Glutamatergic neuron (in vitro differentiated cells): ENCODE measurements at places on chromosomes 12 and 14.

DNA sequence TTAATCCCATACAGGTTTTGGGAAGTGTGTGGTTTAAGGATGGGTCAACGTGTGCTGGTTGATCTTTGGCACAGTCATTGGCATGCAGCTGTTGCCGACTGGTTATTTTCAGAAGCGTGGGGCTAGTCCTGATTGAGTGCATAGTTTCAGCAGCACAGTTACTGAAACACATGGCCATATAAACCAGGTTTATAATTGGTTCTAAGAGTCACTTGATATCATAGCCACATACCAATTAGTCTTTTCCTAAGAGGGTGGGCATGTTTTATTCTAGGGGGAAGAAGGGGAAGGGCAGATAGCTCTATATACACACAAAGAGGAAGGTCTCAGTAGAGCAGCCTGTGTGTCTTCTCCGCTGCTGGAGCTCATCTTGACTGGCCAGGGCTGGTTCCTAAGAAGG is 11.0 kb upstream of the RPS6KL1 start:
- no peak for DNase-seq

DNA sequence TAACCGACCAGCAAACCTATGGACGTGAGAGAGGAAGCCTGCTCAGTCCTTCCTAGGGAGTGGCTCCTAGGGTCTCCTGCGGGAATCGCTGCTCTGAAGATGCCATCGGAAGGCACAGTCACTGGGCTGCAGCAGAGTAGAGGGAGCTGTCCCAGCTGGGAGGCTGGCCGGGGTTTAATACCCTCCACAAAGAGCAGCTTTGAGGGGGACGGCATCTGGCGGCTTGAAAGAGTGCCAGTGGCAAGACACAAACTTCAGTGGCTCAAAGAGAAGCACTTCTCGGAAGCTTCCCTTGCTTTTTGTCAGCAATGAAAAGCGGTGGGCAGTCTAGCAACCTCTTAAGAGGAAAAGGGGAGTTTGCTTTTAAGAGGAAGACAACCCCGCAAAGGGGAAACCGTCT is 114.6 kb downstream of the TMEM132C start:
- DNase-seq = no peak

- no peak for DNase-seq
Observed at GRCh38 chr12:116423094-116423493, 136.1 kb upstream of the MAP1LC3B2 start.

- DNase-seq = no peak
Observed at GRCh38 chr12:94031763-94032162, 116.6 kb upstream of the PLXNC1 start.

DNA sequence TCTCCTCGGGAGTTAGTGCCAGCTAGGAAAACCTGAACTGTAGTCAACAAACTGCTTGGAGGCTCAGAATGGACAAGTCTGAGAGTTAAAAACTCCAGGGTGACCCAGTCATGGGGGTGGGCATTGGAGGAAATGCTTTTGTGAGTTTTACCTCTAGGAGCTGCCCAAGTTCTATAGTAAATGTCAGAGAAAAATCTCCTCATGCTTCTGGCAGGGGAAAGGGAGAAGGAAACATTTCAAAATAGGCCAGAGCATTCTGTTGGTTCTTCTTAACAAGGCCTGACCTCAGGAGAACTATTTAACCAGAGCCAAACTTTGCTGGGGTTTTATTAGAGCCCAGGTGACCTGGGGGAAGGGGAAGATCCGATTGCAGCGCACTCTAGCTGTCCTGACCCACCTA is 12.3 kb downstream of the NINJ2 start:
- DNase-seq = no peak
